Right cardiac atrium (tissue), 5 donors: ENCODE measurements at places on chromosomes 1 and 21.

- DNase-seq, result no peak
Observed at GRCh38 chr1:26838474-26839338, 12.2 kb downstream of the ZDHHC18 start.

DNA sequence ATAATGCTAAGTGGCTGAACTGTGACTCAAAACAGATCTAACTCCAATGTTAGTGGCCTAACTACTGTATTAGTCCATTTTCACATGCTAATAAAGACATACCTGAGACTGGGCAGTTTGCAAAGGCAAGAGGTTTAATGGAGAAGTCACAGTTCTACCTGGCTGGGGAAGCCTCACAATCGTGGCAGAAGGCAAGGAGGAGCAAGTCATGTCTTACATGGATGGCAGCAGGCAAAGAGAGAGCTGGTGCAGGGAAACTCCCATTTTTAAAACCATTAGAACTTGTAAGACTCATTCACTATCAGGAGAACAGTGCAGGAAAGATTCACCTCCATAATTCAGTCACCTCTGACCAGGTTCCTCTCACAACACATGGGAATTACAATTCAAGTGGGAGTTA is 79.7 kb upstream of the CACYBP start:
- DNase-seq, result no peak

DNA sequence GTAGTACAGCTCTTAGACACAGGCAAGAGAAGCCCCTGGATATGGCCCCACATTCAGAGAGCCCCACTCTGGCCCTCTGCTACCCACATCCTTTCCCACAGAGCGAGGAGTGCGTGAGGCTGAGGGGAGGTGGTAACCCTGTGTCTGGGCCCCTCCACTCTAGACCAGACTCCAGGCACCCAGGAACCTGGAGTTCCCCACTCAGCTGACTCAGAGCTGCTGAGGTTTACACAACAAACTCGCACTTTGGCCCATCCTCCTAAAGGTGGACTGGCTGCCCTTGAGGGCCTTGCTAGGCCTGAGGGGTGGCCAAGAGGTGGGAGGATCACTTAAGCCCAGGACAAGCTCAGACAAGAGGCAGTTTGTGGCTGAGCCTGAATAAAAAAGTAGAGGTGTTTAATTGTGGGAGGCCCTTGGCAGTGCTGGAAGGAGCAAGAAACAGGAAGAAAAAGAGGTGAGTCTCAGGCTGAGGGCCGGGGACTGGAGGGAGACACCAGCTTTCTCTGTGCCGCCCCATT is 10.7 kb downstream of the MR1 start:
- DNase-seq, result no peak

DNA sequence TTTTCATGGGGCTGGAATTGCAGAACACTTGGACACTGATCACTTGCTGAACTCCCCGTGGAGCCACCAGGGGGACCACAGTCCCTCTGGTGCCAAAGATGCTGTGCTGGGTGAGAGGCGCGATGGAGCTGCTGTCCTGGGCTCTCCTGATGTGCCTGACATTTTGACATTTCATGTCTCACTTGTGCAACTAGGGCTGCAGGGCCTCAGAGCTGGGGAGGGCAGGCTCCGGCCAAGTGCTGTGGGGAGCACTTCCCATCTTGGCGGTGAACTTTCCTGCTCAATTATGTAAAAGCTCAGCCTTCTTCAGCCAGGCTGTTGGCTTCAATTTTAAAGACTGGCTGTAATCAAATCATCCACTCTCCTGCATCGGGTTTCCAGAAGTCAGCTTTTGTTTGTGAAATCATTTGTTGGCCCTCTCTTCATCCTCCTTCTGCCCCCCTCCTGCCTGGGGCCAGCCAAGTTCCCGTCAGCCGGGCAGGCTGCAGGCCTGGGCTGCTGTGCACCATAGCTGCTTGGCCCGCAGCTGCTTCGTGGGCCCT is 36.8 kb downstream of the KCNAB2 start:
- peak; percentile 58 for DNase-seq

DNA sequence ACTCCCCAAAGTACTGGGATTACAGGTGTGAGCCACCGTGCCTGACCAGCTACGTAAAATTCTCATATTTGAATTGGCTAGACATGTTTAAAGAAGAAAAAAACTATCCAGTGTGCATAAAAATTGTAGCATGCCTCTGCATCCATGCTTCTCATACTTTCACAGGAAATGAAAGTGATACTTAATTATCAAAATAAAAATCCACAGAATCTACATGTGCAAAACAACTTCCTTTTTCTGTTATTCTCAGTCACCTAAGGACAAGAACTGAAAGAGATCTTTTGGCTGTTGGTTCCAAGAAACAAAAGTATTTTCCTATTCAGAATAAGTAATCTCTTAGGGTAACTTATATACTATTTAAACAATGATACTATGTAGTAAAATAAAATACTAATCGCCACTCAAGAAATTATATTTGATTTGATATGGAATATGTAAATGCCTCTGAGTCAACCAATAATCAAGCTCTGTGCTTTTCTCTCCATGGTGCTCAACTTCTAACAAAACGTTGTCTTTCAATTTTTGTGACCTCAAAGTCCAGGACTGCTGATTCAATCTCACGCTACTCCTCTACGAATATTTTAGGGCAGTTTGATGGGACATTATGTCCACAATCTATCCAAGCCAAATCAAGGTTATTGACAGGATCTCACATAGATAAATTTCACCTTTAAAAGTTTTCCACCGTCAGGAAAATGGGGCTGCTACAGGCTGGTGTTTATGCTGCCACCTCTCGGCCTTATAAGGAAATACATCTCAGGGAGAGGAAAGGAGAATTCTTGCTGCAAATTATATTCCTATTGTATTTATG is 102.7 kb downstream of the ZNF281 start:
- no peak for DNase-seq
